ENCODE measurements at places on chromosomes 16 and 17. TPM values are rescaled to one million over a fixed set of nuclear protein-coding genes. Genes with fewer than 3 reads are reported as not detected.

DHX58 gene
- total RNA-seq, result 22.8 TPM

GRCh38 chr17:48843187-48843900, 12.5 kb downstream of the CALCOCO2 start:
- no peak for DNase-seq
- peaks cover 3% of the 10 kb centered on the region for H3K4me1 ChIP-seq
- no peak overlapping the region for H3K4me3 ChIP-seq
- H3K27me3 ChIP-seq, result no peaks in the 10 kb centered on the region

- no peaks in the 10 kb centered on the region for H3K27me3 ChIP-seq
- H3K27ac ChIP-seq, result no peak overlapping the region
- no peak for DNase-seq
- H3K4me1 ChIP-seq, result no peaks in the 10 kb centered on the region
Observed at GRCh38 chr16:89303617-89304016, 86.1 kb downstream of the ZNF778 start.

CHST6 gene
- 0.44 TPM for total RNA-seq

- no peaks in the 10 kb centered on the region for H3K36me3 ChIP-seq
- H3K27me3 ChIP-seq, result no peaks in the 10 kb centered on the region
- DNase-seq, result peak; percentile 76
- H3K4me3 ChIP-seq, result no peak overlapping the region
- H3K4me1 ChIP-seq, result peaks cover 3% of the 10 kb centered on the region
- H3K27ac ChIP-seq, result peak overlapping the region; percentile 89
Observed at GRCh38 chr17:21165922-21166594, 39.3 kb downstream of the DHRS7B start.

DNA sequence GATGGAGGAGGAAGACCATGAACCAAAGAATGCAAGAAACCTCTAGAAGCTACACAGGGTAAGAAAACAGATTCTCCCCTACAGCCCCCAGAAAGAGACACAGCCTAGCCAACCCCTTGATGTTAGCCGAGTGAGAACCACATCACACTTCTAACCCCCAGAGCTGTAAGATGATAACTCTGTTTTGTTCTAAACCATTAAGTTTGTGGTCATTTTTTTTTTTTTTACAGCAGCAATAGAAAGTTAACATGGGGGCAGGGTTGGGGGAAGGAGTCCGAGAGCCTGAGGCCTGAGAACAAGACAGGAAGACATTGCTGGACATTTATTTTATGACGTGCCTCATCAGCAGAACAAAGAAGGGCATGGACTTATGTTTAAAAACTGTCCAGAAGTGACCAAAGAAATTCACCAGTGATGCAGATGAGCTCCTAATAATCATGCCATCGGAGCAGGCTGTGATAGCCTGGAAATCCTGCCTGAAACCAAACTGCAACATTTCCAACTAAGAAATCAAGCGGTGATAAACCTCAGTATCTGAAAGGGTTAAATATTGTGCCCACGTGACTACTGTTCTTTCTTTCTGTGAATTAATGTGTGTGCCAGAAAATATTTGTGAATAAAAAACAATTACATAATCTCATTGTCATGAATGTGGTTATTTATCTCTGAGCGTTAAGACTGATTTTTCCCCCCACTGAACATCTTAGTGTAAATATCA, 1.1 kb downstream of the ABCA9 start:
- peak overlapping the region; percentile 73 for H3K27ac ChIP-seq
- no peaks in the 10 kb centered on the region for H3K27me3 ChIP-seq
- DNase-seq, result no peak
- no peaks in the 10 kb centered on the region for H3K4me1 ChIP-seq

- no peaks in the 10 kb centered on the region for H3K36me3 ChIP-seq
- peak; percentile 76 for DNase-seq
Observed at GRCh38 chr16:75580-76501, 2.2 kb upstream of the MPG start.

- H3K36me3 ChIP-seq, result no peaks in the 10 kb centered on the region
- DNase-seq, result no peak
- no peak overlapping the region for H3K27ac ChIP-seq
- H3K4me1 ChIP-seq, result no peaks in the 10 kb centered on the region
- no peak overlapping the region for H3K4me3 ChIP-seq
Observed at GRCh38 chr16:84029297-84030047, 13.1 kb downstream of the SLC38A8 start.

NOS2 gene
- 0.33 TPM for total RNA-seq
